ENCODE measurements at places on chromosomes 3 and 15.

DNA sequence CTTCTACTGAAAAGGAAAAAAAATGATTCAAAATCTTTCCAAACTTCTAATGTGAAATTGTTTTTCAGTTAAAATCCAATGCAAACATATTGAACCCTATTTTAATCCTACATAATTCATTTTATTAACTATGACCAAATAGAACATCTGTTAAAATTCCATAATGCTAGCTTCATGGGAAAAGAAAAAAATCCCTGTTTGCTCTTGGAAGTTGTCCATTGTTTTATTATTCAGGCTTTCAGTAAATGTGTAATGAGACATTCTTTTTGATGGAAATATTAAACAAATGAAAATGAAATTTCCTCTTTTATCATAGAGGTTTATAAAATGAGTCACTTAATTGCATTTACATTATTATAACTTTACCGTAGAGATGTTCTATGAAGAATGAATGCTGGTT is 49.5 kb downstream of the SLC25A26 start:
- no peaks in the 10 kb centered on the region for H3K27me3 ChIP-seq
- DNase-seq = no peak
- no peaks in the 10 kb centered on the region for H3K36me3 ChIP-seq
- H3K4me1 ChIP-seq = no peaks in the 10 kb centered on the region
- no peak overlapping the region for H3K27ac ChIP-seq
- no peak overlapping the region for H3K4me3 ChIP-seq

DNA sequence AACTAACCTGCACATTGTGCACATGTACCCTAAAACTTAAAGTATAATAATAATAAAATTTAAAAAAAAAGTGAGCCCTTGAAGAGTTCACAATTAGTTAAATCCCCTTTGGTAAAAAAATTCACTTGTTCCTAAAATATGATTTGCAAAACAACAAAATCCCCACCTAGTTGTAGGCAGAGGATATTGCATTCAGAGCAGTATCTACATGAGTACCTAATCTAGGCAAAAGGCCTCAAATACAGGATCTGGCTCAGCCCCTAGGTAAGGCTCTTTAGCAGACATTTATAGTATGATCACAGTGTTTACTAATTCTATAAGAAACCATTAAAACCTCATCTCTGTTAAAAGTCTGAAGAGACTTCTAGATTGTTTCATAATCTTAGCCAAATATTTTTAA is 89.3 kb upstream of the CCDC80 start:
- H3K27me3 ChIP-seq = no peaks in the 10 kb centered on the region
- H3K4me1 ChIP-seq = no peaks in the 10 kb centered on the region
- H3K36me3 ChIP-seq = no peaks in the 10 kb centered on the region
- DNase-seq = no peak
- no peak overlapping the region for H3K4me3 ChIP-seq

DNA sequence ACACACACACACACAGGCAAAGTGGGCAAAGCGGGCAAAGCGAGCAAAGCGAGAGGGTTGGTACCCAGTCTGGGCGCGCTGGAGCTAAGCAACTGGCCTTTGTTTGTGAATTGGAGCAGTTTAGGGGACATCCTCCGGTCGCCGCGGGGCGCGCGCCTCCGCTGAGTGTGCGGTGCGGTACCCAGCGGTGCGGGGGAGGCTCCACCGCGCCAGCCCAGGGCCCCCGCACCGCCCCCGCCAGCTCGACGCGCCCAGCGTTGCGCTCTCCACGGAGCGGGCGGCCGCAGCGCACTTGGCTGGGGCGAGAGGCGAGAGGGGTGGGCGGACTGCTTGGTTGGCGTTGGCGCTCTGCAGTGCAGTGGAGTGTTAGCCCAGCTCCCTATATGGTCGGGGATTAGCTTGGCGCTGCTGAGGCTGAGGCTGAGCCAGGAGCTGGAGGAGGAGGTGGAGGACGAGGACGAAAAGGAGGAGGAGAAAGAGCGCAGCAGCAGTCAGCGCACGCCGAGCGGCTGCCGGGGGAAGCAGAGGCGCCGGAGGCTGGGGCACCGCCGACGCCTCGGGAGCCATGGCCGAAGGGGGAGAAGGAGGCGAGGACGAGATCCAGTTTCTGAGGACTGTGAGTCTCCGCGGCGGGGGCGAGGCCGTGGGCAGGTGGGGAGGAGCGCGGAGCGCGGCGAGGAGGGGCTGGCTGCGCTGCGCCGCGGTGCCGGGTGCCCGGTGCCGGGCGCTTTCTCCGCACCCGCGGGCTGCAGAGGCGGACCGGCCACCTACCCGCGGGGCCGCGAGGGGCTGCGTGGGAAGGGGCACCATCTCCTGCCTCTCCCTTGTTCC is at the start of gene RYR3:
Gene RYR3 (plus strand): TSS at position 487 of the 831 bp plus-strand sequence. CDS start 79 bp downstream, at position 566.
- H3K27me3 ChIP-seq = peaks cover 5% of the 10 kb centered on the region
- DNase-seq = no peak
- peaks cover 10% of the 10 kb centered on the region for H3K4me1 ChIP-seq
- no peak within 1 kb of the TSS for H3K4me3 ChIP-seq
- H3K36me3 ChIP-seq = no peaks in the 10 kb centered on the region
- H3K27ac ChIP-seq = no peak within 1 kb of the TSS

DNA sequence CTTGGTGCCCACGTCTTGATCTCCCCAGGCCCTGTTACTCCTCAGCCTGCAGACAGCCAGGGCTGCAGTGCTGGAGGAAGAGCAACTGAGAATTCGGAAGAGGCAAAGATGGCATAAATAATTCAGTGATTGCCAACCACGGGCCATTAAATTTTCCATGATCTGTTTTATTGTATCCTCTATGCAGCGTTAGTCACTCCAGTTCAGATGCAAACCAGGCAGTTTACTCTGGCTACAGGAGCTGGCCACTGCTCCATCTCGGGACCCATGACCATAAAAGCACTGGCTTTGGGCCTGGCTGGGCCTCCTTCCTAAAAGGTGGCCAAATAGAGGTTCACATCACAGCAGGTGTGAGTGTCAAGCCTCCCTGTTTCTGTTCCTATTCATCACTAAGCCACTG is 137.6 kb upstream of the TLE3 start:
- no peak overlapping the region for H3K4me3 ChIP-seq
- H3K27me3 ChIP-seq = no peaks in the 10 kb centered on the region
- no peaks in the 10 kb centered on the region for H3K4me1 ChIP-seq
- H3K27ac ChIP-seq = no peak overlapping the region
- DNase-seq = no peak

GRCh38 chr3:141403576-141403975 is 35.3 kb downstream of the ZBTB38 start:
- no peaks in the 10 kb centered on the region for H3K27me3 ChIP-seq
- peak overlapping the region; percentile 57 for H3K4me3 ChIP-seq
- peaks cover 73% of the 10 kb centered on the region for H3K4me1 ChIP-seq
- no peak for DNase-seq
- peak overlapping the region; percentile 98 for H3K27ac ChIP-seq

DNA sequence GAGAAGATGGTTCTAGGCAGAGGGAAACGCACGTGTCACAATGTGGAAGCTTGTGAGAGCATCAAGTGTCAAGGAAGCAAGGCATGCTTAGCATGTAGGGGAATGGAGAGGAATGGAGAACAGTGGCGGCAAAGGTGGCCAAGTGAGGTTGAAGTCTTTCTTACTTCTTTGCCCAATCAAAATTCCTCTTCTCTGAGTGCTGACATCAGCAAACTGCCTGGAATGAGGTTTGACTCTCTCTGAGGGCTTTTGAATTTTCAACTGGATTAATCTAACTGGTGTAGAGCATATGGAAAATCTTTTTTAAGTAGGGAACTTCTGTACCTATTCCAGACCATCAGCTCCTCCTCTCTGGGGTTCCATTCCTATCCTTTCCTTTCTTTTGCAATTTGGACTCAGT is 61.9 kb upstream of the BNC1 start:
- no peak overlapping the region for H3K27ac ChIP-seq
- H3K4me3 ChIP-seq = no peak overlapping the region
- H3K36me3 ChIP-seq = no peaks in the 10 kb centered on the region
- no peak for DNase-seq
- no peaks in the 10 kb centered on the region for H3K27me3 ChIP-seq
- no peaks in the 10 kb centered on the region for H3K4me1 ChIP-seq

- no peaks in the 10 kb centered on the region for H3K36me3 ChIP-seq
- no peak overlapping the region for H3K27ac ChIP-seq
- no peaks in the 10 kb centered on the region for H3K27me3 ChIP-seq
- H3K4me3 ChIP-seq = no peak overlapping the region
Measured at GRCh38 chr3:26406636-26407035, 215.9 kb upstream of the LRRC3B start.

DNA sequence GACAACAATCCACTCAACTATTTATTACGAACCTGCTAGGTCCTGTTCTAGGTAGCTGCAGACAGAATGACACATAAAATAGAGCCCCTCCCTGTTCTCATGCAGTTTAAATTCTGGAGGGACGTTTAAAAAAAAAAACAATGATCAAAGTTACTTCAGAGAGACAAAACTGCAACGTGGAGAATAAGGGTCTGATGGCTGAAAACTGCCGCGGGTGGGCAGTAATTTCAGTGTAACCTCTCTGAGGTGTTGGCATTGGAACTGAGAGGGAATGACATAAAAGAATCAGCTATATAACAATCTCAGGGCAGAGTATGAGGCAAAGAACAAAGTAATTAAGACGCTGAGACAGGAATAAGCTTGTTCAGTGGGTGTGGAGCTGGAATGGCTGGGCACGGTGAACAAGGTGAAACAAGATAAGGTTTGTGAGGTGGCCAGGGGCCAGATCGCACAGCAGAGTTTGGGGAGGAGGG is 19.5 kb downstream of the TBL1XR1 start:
- H3K36me3 ChIP-seq = no peaks in the 10 kb centered on the region
- H3K4me1 ChIP-seq = peaks cover 19% of the 10 kb centered on the region
- H3K27me3 ChIP-seq = no peaks in the 10 kb centered on the region
- no peak overlapping the region for H3K4me3 ChIP-seq
- H3K27ac ChIP-seq = no peak overlapping the region

- peak; percentile 23 for DNase-seq
- peak overlapping the region; percentile 61 for H3K27ac ChIP-seq
- peaks cover 32% of the 10 kb centered on the region for H3K4me1 ChIP-seq
- H3K27me3 ChIP-seq = no peaks in the 10 kb centered on the region
Measured at GRCh38 chr3:127889461-127889863, 25.6 kb upstream of the KBTBD12 start.

- no peaks in the 10 kb centered on the region for H3K36me3 ChIP-seq
- H3K27ac ChIP-seq = peak overlapping the region; percentile 59
- DNase-seq = no peak
- H3K27me3 ChIP-seq = no peaks in the 10 kb centered on the region
- H3K4me3 ChIP-seq = no peak overlapping the region
Measured at GRCh38 chr15:91866971-91867372, 13.5 kb downstream of the SLCO3A1 start.

- H3K4me3 ChIP-seq = no peak overlapping the region
- H3K36me3 ChIP-seq = no peaks in the 10 kb centered on the region
- DNase-seq = no peak
- no peak overlapping the region for H3K27ac ChIP-seq
- no peaks in the 10 kb centered on the region for H3K27me3 ChIP-seq
Measured at GRCh38 chr15:80447077-80447476, 42.9 kb downstream of the ARNT2 start.

- H3K36me3 ChIP-seq = no peaks in the 10 kb centered on the region
- no peaks in the 10 kb centered on the region for H3K27me3 ChIP-seq
- peak; percentile 58 for DNase-seq
- H3K27ac ChIP-seq = no peak within 1 kb of the TSS
- H3K4me1 ChIP-seq = peaks cover 19% of the 10 kb centered on the region
- H3K4me3 ChIP-seq = peak within 1 kb of the TSS; percentile 43
Measured at GRCh38 chr15:64911311-64912186, at the start of gene ANKDD1A. Gene ANKDD1A (plus strand): TSS chr15:64911902. CDS start chr15:64911931, 29 bp downstream.

DNA sequence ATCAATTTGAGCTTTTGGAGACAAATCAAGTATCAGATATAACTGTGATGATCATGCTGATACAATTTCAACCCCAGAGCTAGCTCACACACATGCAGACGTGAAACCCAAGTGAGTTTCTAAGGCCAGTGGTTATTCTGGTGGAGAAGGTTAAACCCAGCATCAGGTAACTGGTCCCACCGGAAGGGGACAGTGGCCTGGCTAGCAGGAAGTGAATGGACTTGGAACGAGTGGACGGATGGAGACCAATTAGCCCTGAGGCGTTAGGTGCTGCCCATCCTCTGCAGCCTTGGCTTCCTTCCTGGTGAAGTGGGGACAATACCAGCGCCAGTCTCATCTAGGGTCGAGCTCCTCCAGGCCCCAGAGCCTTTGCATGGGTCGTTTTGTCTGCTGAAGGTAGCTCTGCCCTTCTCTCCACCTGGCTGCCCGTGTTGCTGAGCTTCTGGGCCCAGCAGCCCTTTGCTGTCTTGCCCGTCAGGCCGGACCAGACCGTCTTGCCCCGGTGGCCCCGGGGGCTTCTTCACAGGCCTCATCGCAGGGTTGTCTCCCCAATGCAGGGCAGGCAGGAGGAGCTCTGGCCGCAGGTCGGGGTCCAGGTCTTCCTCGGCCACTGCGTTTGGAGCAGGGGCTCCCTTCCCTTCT is 915 bp upstream of the KCTD6 start:
- no peaks in the 10 kb centered on the region for H3K27me3 ChIP-seq
- H3K36me3 ChIP-seq = no peaks in the 10 kb centered on the region
- peak overlapping the region; percentile 27 for H3K4me3 ChIP-seq
- DNase-seq = no peak
- H3K27ac ChIP-seq = peak overlapping the region; percentile 80
